Femur (tissue), 1 donor: ENCODE measurements at places on chromosomes 12 and 14.
A peak's percentile ranks its signal among the peaks of the same experiment; 100 is the strongest.

- DNase-seq, result peak; percentile 83
These were observed 20.9 kb downstream of the ISCA2 start for GRCh38 chr14:74514471-74514941.

DNA sequence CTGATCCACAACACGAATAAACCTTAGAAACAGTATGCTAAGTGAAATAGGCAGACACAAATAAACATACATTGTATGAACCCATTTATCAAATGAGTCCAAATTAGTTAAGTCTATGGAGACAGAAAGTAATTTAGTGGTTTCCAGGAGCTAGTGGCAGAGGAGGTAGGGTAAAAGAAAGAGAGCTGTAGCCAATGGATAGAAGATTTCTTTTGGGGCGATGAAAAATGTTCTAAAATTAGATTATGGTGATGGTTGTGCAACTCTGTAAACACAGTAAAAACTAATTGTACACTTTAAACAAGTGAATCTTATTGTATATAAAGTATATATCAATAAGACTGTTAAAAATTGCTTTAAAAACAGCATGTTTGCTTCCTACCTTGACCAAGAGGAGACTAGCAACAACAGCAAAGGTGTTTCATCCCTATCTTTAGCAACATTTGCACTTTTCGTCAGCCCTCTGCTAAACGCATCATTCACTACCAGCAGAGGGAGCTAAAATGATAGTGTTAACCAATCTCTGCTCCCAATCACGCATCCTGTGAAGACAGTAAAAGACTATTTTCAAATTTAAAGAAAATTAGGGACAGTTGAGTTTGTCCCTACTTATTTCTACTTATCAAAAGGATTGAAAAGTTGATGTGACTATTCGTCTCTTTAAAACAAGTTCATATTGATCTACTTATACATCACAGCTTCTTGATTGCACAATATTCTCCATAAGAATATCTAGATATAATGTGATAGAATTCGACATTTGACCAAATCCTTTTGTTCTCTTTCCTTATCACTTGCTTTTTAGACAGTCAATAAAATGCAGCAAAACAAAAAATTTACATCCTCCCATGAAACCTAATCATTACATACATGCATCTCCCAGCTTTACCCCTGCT is 24.0 kb upstream of the LGR5 start:
- DNase-seq, result no peak

DNA sequence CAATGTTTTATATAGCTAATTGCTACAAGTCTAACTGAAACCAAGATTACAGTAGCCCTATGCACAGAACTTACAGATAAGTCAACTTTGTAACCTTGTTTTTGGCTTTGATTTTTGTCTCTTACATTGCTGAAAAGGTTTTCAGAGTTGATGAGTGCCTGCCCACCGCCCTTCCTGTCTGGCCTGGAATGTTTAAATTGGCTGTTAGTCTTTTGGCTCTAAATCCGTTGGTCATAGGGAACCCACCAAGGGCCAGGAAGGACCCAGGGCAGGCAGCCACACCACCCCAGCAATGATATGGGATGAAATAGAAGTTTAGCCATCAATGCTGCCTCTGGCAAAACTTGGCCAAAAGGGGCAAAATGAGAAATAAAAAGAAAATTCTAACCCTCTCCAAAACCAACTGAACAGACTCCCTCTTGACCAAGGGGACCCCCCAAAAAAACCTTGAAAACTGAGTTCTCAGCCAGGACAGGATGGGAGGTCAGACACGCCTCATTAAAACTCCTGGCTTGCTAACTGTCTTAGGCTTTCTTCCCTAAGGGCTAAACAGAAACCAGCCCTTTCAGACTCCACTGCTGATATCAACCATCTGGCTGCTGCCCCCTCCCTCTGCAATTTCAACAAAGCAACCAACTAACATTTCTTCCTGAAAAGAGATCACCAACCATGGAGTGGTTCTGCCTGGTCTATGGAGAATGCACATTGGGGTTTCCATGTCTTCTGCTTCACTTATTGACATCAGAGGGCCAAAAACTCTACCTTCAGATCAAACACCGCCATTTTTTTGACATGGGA is 242.1 kb upstream of the NOS1 start:
- no peak for DNase-seq

DNA sequence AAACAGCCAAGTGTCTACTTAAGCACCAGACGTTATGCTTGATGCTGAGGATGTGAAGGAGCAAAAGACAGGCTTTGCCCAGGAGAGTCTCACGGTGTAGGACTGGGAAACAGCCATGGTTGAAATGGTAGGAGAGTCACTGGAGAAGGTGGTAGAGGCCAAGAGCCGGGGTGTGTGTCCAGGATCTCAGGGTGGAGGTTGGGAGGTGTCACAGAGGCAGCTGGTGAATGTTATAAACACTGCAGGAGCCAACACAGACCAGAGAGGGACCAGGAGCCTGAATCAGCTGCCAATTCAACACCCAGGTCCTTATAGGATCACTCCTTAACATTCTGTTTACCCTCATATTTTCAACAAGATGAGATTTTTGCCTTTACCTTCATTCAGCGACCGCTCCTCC is 7.5 kb downstream of the NID2 start:
- DNase-seq, result no peak

GRCh38 chr14:91303091-91303923 is 58.8 kb upstream of the GPR68 start:
- peak; percentile 65 for DNase-seq

- peak; percentile 82 for DNase-seq
These were observed 58.7 kb downstream of the ST8SIA1 start for GRCh38 chr12:22275843-22276242.

- no peak for DNase-seq
These were observed 1.3 kb downstream of the CAMKK2 start for GRCh38 chr12:121295116-121295745.

DNA sequence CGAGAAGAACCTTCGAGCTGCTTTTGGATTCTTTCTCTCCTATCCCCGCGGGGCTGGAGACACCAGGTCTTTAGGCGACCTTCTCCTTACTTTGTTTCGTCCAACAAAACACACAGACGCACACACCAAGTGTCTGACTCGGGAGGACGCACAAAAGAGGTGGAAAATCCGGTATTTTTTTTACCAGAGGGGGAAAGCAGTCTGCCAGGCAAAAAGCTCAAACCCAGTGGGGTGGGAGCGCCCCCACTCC is 2.1 kb downstream of the SIX4 start:
- no peak for DNase-seq

GRCh38 chr14:84707830-84708229 is 822.1 kb upstream of the FLRT2 start:
- DNase-seq, result no peak

DNA sequence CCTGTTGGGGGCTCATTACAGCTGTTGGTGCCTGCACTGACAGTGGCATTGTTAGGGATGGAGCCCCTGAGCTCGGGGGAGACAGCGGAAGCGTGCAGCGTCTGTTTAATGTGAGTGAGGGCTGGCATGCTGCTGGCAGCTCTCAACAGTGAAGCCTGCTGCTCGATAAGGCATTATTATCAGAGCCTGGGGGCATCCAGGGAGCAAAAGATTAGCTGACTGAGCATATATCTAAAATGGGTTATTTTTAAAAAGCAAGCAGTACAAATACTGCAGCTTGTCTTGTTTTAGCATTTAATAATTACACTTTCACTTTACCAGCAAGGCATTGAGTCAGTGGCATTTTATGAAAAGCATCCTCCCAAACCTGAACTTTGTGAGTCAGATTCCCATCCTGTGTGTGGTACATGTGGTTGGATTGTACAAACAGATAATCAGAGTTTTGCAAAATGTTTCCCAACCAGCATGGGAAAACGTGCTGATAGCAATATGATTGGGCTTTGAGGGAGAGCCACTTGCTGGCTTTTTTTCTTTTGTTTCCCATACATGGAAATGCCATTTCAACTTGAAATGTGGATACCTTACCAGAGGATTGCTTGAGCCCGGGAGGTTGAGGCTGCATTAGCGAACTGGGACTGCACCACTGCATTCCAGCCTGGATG is 150.8 kb downstream of the PRKCH start:
- no peak for DNase-seq

DNA sequence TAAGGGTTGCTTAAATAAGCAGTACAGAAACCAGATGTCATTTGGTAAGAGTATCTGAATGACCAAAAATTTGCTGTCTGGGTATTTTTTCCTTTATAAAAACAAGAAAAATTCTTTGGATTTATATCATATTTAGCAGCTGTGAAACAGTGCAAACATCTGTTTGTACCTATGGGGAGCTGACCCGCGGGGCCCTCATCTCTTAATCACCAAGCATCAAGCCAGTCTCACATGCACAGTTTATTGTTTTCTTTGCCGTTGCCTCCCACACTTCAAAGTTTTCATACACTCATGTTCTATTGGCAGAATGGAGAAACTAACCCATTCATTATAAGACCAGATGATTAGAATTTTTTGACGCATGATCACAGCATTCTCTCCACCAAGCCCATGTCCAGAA is 142.2 kb downstream of the BMP4 start:
- DNase-seq, result peak; percentile 62

DNA sequence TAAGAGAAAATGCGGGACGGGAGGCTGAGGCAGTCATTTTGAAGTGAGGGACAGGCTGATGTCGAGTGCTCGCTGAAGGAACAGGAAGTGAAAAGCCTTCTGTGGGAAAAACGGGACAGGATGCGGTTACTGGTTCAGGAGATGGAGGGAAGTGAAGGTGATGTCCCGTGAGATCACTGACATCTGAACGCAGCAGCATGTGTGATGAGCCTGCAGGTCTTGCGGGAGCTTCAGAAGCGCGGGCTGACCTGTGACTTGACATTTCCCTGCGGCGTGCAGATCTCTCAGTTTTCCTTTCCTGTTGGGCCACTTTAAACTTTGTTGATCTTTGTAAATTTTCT is 77.8 kb downstream of the DDX51 start:
- no peak for DNase-seq
